MCF 10A (cell line): ENCODE measurements at places on chromosomes 11 and 22.
A peak's percentile ranks its signal among the peaks of the same experiment; 100 is the strongest.

- no peaks in the 10 kb centered on the region for H3K27me3 ChIP-seq
- no peaks in the 10 kb centered on the region for H3K36me3 ChIP-seq
- H3K27ac ChIP-seq = no peak overlapping the region
- DNase-seq = no peak
These were observed 62.6 kb downstream of the CD6 start for GRCh38 chr11:61034111-61034510.

- peak; percentile 68 for DNase-seq
- peaks cover 16% of the 10 kb centered on the region for H3K4me1 ChIP-seq
- no peak overlapping the region for H3K4me3 ChIP-seq
- peak overlapping the region; percentile 68 for H3K27ac ChIP-seq
- peaks cover 3% of the 10 kb centered on the region for H3K27me3 ChIP-seq
These were observed 12.5 kb upstream of the TMPRSS6 start for GRCh38 chr22:37121887-37122591.

DNA sequence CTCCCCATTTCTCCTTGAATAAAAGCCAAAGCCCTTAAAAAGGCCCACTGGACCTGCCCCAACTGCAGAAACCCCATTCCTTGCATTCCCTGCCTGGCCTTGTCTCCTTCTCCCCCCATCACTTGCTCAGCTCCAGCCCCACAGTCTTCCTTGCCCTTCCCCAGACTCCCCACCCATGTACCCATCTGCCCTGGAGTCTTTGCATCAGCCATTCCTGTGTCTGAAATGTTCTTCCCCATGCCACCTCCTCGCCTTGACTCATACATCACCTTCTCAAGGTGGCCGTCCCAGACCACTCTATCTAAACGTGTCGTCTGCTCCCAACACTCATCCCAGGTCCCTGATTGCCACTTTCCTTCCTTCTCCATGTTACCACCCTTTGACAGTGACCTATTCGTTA is 77.4 kb upstream of the SHANK2 start:
- no peaks in the 10 kb centered on the region for H3K27me3 ChIP-seq
- H3K36me3 ChIP-seq = no peaks in the 10 kb centered on the region
- no peak overlapping the region for H3K4me3 ChIP-seq
- no peaks in the 10 kb centered on the region for H3K4me1 ChIP-seq
- no peak overlapping the region for H3K27ac ChIP-seq

DNA sequence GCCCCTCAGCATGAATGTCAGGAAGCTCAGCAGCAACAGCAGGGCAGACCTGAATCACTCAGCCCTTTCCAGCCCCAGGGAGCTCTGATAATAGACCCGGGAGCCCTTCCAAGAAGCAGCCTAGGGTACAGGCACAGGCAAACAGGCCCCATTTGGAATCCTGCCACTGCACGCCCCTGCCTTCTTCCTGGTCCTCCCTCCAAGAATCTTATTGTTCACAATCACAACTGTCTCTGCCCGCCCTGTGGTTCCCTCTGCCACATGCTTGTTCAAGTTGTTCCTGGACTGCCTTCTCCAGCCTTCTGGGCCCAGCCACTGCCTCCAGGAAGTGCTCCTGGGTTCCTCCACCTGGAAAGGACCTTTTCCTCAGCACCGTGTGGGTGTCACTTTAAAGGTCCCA is 54.6 kb downstream of the LRRC32 start:
- peak overlapping the region; percentile 37 for H3K27ac ChIP-seq
- no peaks in the 10 kb centered on the region for H3K36me3 ChIP-seq
- H3K4me1 ChIP-seq = peaks cover 6% of the 10 kb centered on the region
- no peak overlapping the region for H3K4me3 ChIP-seq
- H3K27me3 ChIP-seq = no peaks in the 10 kb centered on the region

- H3K4me3 ChIP-seq = no peak overlapping the region
- peaks cover 9% of the 10 kb centered on the region for H3K36me3 ChIP-seq
- no peaks in the 10 kb centered on the region for H3K27me3 ChIP-seq
- H3K4me1 ChIP-seq = peaks cover 5% of the 10 kb centered on the region
These were observed 26.5 kb upstream of the PPARA start for GRCh38 chr22:46123694-46124382.

GRCh38 chr11:111635706-111636045 is 33.4 kb downstream of the SIK2 start:
- H3K27ac ChIP-seq = peak overlapping the region; percentile 17
- DNase-seq = no peak
- no peaks in the 10 kb centered on the region for H3K27me3 ChIP-seq
- H3K4me3 ChIP-seq = peak overlapping the region; percentile 19
- H3K36me3 ChIP-seq = peaks cover 13% of the 10 kb centered on the region

GRCh38 chr11:106463154-106463553 is 385.7 kb downstream of the AASDHPPT start:
- H3K27ac ChIP-seq = no peak overlapping the region
- peaks cover 12% of the 10 kb centered on the region for H3K4me1 ChIP-seq
- no peak for DNase-seq
- no peaks in the 10 kb centered on the region for H3K27me3 ChIP-seq

- DNase-seq = no peak
- H3K4me3 ChIP-seq = no peak overlapping the region
- H3K27ac ChIP-seq = no peak overlapping the region
These were observed 6.3 kb upstream of the PIWIL4 start for GRCh38 chr11:94560834-94561233.

DNA sequence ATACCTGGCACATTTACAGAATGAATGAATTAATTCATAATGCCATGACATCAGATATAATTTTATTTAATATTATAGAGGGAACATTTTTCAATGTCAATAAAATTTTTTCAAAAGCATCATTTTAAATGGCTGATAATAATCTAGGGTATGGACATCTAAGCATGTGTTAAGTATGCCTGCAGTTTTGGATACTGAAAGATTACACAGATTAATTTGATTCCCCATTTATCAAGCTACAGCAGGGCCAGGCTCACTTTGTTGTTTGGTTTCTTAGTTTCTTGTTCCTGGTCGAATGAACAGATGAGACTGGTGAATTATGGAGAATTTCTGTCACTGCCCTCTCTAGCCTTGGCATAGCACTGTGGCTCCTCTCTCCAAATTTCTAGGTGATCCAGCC is 72.4 kb upstream of the E2F8 start:
- H3K36me3 ChIP-seq = no peaks in the 10 kb centered on the region
- no peak overlapping the region for H3K4me3 ChIP-seq
- DNase-seq = no peak
- peaks cover 5% of the 10 kb centered on the region for H3K4me1 ChIP-seq

- H3K27me3 ChIP-seq = no peaks in the 10 kb centered on the region
- peaks cover 24% of the 10 kb centered on the region for H3K4me1 ChIP-seq
- H3K27ac ChIP-seq = peak overlapping the region; percentile 53
- peaks cover 29% of the 10 kb centered on the region for H3K36me3 ChIP-seq
- peak overlapping the region; percentile 79 for H3K4me3 ChIP-seq
These were observed 414 bp upstream of the MIEF1 start for GRCh38 chr22:39501644-39502108.

GRCh38 chr11:123450623-123451022 is 20.6 kb downstream of the GRAMD1B start:
- no peaks in the 10 kb centered on the region for H3K27me3 ChIP-seq
- DNase-seq = no peak
- no peak overlapping the region for H3K27ac ChIP-seq
- H3K4me3 ChIP-seq = no peak overlapping the region

DNA sequence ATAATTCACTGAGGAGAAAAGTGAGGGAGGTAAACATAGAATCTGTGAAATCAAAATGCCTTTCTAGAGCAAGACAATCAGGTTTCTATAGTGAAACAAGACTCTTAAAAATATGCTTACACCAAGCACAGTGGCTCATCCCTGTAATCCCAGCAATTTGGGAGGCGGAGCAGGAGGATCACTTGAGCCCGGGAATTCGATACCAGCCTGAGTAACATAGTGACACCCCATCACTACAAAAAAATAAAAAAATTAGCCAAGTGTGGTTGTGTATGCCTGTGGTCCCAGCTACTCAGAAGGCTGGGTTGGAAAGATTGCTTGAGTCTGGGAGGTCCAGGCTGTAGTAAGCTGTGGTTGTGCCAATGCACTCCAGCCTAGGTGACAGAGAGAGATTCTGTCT is 43.2 kb upstream of the ME3 start:
- no peak overlapping the region for H3K27ac ChIP-seq
- H3K27me3 ChIP-seq = no peaks in the 10 kb centered on the region
- H3K36me3 ChIP-seq = no peaks in the 10 kb centered on the region
- DNase-seq = no peak
- peaks cover 21% of the 10 kb centered on the region for H3K4me1 ChIP-seq
- no peak overlapping the region for H3K4me3 ChIP-seq

GRCh38 chr22:49431551-49431950 is 396.1 kb downstream of the BRD1 start:
- H3K4me3 ChIP-seq = no peak overlapping the region
- DNase-seq = no peak
- no peaks in the 10 kb centered on the region for H3K4me1 ChIP-seq
- H3K27me3 ChIP-seq = no peaks in the 10 kb centered on the region

- H3K27me3 ChIP-seq = no peaks in the 10 kb centered on the region
- peaks cover 30% of the 10 kb centered on the region for H3K36me3 ChIP-seq
These were observed 67.4 kb downstream of the SWAP70 start for GRCh38 chr11:9731256-9731655.

GRCh38 chr11:25271301-25271700 is 774.4 kb downstream of the LUZP2 start:
- H3K36me3 ChIP-seq = no peaks in the 10 kb centered on the region
- no peak overlapping the region for H3K27ac ChIP-seq
- H3K27me3 ChIP-seq = no peaks in the 10 kb centered on the region
- H3K4me1 ChIP-seq = no peaks in the 10 kb centered on the region
- no peak for DNase-seq

- peak overlapping the region; percentile 32 for H3K27ac ChIP-seq
- peaks cover 6% of the 10 kb centered on the region for H3K36me3 ChIP-seq
- no peaks in the 10 kb centered on the region for H3K27me3 ChIP-seq
- peaks cover 37% of the 10 kb centered on the region for H3K4me1 ChIP-seq
- no peak overlapping the region for H3K4me3 ChIP-seq
- peak; percentile 94 for DNase-seq
These were observed 3.2 kb downstream of the DGAT2 start for GRCh38 chr11:75771646-75772410.

DNA sequence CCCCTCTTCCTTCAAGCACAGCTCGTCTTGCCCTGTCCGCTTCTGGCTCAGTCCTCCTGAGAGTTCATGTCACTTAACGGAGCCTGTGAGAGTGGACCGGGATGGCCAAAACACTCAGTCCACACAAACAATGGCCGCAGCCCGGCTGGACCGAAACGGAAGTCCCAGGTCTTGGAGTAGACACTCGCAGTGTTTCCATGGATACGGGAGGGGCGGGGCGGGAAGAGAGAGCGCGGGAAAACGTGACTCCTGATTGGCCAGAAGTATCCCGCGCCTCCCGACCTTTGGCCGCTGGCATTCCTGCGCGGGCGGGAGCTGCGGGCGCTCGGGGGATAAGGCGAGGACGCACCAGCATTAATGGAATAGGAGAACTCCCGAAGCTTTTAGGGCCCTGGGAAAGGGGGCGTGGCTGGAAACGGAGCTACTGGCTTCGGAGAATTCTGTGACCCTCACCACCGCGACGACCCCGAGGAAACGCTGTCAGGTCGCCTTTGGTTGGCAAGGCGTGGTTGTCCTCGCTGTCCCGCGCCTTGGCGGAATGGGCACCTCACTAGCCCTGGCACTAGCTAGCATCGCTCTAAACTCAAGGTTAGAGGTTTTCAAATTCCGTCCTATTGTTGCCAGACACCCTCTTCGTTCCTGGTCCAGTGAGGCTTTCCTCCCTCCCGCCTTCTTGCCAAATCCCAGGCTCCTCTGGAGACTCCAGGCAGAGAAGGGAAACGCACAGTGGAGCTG is at the start of the genes NLRP14 and ZNF214:
TSS of gene NLRP14 (plus strand) at position 297 of the 735 bp plus-strand sequence. CDS start 18,108 bp downstream, outside the sequence.
TSS of gene ZNF214 (minus strand) at position 164 of the 735 bp plus-strand sequence. CDS start 17,511 bp downstream, outside the sequence.
- H3K4me1 ChIP-seq = peaks cover 5% of the 10 kb centered on the region
- no peaks in the 10 kb centered on the region for H3K27me3 ChIP-seq
- H3K4me3 ChIP-seq = peak within 1 kb of the TSS; percentile 95
- peaks cover 7% of the 10 kb centered on the region for H3K36me3 ChIP-seq
- peak within 1 kb of the TSS; percentile 91 for H3K27ac ChIP-seq

DNA sequence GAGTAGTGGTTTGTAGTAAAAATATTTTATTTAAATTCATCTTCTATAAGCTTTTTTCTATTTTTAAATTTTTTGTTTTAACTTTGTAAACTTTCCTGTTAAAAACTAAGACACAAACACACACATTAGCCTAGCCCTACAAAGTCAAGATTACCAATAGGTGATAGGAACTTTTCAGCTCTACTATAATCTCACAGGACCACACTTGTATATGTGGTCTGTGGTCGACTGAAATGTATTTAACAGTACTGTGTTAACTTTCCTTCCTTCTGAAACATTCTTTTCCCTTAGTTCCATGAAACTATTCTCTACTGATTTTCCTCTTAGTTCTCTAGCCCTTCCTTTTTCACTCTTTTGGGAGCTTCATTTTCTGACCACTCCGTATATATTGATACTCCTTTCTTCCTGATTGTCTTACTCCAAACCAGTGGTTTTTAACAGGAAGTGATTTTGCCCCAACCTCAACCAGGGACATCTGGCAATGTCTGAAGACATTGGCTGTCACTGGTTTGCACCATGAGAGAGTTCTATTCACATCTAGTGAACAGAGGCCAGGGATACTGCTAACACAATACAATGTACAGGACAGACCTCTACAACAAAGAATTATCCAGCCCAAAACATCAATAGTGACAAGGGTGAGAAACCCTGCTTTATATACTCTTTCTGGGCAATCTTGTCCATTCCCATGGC is 8.8 kb downstream of the ZW10 start:
- no peak overlapping the region for H3K4me3 ChIP-seq
- peaks cover 41% of the 10 kb centered on the region for H3K36me3 ChIP-seq
- no peaks in the 10 kb centered on the region for H3K27me3 ChIP-seq
- peaks cover 10% of the 10 kb centered on the region for H3K4me1 ChIP-seq
- DNase-seq = no peak

DNA sequence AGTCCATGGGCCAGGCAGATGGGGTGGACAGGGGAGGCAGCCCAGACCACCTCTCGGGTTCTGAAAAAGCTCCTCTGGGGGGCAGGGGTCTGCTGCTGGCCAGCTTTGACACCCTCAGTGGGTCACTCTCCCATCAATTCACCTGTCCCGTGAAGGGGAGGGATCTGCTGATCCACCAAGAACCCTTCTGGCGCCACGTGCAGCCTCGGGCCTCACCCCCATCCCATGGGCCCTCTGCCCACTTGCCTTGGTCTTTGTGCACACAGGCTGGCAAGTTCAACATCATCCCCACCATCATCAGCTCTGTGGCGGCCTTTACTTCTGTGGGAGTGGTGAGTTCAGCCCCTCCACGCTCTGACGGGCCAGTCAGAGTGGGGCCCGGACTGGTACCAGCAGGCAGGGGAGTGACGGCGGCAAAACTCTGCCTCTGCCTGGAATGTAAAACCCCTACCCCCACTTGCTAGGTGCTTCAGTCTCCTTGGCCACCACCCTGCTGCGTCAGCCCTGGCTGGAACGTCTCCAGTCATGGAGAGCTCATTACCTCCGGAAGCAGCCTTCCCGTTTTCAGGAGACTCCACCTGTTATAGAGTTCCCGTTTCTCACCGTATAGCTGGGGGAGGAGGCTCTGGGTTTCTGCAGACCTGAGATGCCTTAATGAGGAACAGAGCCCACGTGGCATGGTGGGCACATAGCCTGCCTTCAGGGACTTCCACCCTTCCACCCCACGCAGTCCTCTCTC is 12.7 kb downstream of the PRG3 start:
- no peaks in the 10 kb centered on the region for H3K27me3 ChIP-seq
- H3K4me1 ChIP-seq = peaks cover 13% of the 10 kb centered on the region
- H3K36me3 ChIP-seq = no peaks in the 10 kb centered on the region
- no peak overlapping the region for H3K27ac ChIP-seq

- DNase-seq = no peak
These were observed 1403.4 kb upstream of the TENM4 start for GRCh38 chr11:80844110-80844819.
